ENCODE measurements at places on chromosomes 4 and X.

- DNase-seq: peak; percentile 11
Observed at GRCh38 chr4:145012841-145013240, 85.2 kb downstream of the ANAPC10 start.

DNA sequence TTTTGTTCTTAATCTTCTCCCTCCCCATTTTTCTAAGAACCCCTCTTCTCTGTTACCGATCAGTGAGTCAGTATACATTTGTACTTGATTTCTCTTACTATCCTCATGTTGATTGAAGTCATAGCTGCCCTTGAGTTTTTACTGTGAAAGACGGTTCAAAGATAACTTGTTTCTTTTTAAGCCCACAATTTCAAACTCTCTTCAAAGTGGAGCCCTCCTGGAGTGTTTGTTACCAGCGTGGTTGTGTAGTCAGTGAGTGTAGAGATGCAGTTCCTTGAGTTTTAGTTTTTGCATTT lies 7.9 kb downstream of the PPP1R3F start:
- DNase-seq: no peak

GRCh38 chr4:37780444-37781130 lies 45.9 kb upstream of the PGM2 start:
- peak; percentile 14 for DNase-seq

GRCh38 chr4:119632216-119632615 lies 3.6 kb upstream of the PDE5A start:
- no peak for DNase-seq
